Hepatic stellate cell (primary cell): ENCODE measurements at places on chromosomes 7 and 10.
A peak's percentile ranks its signal among the peaks of the same experiment; 100 is the strongest.

GRCh38 chr7:5598769-5599371 lies 175.2 kb upstream of the TNRC18 start:
- no peak for DNase-seq

- peak; percentile 76 for DNase-seq
Measured at GRCh38 chr10:47025540-47026300, 114.5 kb downstream of the PTPN20 start.

DNA sequence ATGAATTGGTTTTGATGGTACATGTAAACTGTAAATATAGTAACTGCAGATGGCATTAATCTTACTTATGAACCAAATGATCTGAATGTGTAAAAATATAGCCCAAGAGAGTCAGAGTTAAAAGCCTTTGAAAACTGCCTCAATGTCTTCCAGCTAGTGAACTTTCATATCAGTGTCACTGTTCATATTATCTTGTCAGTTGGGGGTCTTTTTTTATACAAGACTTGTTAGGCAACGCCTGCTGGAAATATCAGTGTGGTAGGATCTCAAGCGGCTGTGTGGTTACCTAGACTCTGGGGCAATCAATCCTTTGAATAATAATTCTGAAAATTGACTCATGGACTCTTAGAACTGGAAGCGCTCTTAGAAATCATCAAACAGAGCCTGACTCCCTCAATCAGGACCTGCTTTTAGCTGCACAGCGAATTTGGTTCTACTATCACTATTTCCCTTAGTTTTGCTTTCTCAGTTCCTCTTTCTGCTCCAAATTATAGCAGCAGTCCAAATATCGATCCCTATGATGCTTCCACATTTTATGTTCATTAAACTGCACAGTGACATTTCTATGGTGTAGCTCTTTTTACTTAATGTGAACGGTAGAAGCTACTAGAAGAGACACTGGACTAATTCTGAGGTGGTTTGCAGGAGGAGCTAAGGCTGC lies 100.1 kb upstream of the COL1A2 start:
- DNase-seq: no peak

DNA sequence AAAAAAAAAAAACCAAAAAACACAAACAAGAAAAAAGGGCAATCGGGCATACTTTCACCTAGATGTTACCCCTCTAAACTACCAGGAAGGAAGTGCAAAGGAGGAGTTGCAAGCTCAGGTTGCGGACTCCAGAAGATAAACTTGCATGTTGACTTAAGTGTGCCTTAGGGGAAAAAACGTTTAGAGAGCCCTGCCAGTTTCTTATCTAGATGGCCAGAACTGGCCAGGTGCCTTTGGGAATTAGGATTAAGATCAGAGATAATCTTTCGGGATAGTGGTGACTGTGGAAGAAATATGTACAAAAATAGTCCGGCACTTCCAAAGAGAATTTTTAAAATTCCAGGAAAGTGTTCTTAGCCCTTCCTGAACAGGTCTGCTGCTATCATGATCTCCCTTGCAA lies 17.6 kb downstream of the EVX1 start:
- no peak for DNase-seq

DNA sequence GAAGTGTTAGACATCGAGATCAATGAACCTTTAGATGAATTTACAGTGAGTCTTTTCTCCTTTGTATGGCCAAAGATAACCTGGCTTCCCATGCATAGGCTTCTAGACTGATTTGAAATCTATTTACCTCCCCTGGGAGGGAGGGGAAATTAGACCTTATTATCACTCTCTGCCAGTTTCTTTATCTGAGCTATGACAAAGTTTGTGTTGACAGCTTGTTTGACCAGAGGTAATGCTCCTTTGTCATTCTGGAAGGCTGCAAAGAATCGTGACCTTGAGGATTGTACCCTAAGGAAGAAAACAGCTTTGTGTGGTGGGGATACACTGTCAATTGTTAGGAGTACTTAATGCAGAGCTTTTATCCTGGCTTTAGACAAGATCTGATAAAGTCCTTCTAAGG lies 36.4 kb downstream of the RBM33 start:
- no peak for DNase-seq

DNA sequence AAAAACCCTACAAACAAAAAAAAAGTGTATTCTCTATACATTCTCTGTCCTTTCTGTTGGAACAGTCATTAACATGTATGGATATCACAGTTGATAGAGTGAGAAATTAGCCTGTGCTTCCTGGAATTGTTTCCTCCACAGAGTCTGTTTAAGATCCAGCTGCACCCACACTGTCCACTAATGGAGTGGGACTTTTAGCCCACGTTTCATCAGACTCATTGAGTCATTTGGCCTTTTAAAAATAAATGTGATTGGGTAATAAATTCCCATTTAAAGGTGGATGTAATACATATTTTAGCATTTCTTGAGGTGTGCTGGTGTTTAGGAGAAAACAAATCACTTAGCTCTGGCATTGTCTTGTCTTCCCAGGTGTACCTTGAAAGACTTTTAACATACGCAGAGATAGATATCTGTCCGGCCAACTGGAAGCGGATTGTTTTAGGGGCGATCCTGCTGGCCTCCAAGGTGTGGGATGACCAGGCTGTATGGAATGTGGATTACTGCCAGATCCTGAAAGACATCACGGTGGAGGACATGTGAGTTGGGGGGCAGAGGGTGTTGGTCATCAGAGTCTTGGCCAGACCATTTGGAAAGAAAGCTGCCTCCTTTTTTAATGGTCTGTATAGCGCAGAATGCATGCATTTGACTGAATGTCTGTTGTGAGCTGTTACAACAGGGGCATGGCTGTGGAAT lies 52.3 kb upstream of the GJD4 start:
- DNase-seq: no peak

GRCh38 chr7:123548406-123548805 lies 9.2 kb downstream of the NDUFA5 start:
- DNase-seq: no peak

- no peak for DNase-seq
Measured at GRCh38 chr10:76185471-76186301, 754.3 kb downstream of the LRMDA start.
